ENCODE measurements at places on chromosomes 5 and 9.
A peak's percentile ranks its signal among the peaks of the same experiment; 100 is the strongest.

DNA sequence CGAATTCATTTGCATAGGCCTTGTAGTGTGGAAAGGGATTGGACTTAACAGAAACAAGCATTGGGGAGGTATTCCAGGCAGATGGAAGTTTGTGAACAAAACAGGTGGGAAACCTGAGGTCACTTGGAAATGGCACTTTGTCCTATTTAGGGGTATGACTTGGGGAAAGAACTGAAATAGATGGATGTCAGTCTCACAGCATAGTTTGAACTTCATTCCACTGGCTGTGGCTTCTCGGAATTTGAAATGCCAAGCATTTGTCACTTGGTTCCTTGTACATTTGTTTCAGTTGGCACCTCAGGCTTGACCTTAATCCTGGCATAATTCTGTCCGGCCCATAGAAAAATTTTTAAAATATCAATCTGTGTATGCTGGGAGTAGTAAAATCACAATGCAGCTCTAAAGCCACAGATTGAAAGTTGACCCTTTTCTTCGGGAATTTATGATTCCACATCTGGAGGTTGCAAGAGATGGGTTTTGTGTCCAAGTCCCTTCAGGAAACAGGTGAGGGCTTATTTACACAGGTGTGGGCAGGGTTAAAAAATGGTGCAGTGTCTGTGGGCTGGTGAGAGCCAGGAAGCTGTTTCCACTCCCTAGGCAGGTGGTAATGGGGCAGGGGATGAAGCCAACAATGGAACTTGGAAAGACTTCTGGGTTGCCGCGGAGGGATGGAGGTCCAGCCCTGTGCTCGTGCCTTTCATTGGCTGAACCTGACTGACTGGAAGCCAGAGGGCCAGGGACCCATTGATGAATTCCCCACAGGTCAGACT, 39.2 kb upstream of the PDE8B start:
- no peak for DNase-seq

GRCh38 chr9:81529556-81530193, 159.7 kb downstream of the TLE1 start:
- DNase-seq, result no peak

DNA sequence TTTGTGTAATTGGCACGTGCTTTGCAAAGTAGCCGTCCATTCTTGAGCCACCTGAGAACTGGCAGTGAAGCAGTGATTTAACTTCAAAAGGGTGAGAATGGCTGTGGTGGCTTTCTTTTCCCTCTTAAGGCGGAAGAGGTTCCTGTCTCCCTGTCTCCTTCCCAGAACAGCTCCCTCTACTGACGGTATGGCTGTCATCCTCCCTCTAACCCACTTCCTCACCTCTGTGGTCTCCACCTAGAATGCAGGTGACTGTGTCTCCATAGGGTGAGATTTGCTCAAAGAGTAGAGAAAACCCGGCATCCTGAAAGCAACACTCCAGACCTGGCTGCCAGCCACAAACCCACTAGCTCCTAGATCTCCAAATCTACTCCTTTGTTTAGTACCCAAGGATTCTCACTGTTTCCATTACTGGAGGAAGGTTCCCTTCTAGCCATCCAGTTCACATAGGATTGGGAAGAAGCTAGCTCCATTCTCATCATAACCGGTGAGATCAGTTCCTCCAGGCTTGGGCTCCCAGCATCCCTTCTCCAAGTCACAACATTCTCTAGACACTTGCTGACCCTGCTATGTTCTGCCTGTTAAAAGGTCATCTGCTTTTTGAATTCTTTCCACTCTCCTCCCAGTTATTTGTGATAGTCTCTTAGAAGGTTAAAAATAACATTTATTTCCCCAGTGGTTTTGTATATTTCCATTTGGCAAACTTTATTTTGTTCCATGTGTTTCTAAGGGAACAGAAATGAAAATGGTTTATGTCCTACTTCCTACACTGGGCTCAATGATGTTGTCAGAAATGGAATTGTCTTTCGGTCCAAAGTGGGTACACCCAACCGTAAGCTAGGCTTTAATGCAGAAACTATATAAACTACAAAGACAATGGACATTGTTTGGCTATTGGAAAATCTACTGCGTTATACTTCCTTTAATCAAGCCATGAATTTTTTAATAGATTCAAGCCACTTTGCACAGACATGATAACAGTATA, 269.4 kb downstream of the CWC27 start:
- DNase-seq, result peak; percentile 26

DNA sequence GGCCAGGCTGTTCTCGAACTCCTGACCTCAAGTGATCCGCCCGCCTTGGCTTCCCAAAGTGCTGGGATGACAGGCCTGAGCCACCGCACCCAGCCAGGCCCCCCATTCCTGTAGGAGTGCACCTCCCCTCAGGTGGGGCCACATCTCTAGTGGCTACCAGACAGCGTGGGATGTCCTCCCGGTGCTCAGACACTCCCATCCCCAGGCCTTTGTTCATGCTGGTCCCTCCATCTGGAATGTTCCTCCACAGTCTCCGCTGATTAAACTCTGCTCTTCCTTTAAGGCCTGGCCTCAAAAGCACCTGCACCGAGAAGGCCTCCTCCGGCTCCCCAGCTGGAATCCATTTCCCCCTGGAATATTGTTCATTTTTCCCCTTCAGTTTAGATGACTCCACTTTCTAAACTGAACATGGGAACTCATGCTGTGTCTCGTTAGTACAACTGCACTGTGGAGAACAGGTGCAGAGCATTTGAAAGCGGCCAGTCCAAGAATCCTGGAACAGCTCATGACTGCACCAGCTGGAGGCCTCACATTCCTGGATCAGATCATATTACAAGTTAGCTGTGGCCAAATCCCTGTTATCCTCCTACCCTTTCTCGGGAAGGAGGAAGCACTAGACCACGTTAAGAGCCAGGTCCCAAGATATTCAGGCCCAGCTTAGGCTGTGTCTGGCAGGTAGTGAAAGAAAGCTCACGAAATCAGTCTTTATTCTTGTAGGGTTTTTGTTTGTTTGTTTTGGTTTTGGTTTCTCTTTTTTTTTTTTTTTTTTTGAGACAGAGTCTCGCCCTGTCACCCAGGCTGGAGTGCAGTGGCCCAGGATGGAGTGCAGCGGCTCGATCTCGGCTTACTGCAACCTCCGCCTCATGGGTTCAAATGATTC, 10.8 kb upstream of the PRRC2B start:
- no peak for DNase-seq

DNA sequence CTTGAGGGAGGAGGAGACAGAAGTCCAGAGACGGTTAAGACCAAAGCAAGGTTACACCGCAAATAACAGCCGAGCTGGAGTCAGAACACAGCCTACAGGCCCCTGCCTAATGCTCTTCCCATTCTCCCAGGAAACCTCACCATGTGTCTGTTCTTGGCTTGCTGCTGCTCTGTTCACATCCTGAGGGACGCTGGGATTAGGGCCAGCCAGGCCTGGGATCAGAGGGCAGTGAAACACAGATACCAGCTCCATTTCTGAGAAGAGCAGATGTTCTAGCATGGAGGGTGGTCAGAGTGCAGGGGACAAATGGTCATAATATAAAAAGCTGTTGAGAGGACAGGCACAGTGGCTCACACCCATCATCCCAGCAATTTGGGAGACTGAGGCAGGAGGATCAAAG, 124.8 kb upstream of the LARP1 start:
- DNase-seq, result no peak

Measured in activated CD4-positive, alpha-beta T cell treated with anti-CD3 and anti-CD28 coated beads, Interleukin-10, Interleukin-2, amounts not matched to agents 100 ng/mL and 50 ng/mL, durations not matched to agents 16 hours and 8 hours (primary cell).